ENCODE measurements at places on chromosomes 6 and 20. TPM values are rescaled to one million over a fixed set of nuclear protein-coding genes. Genes with fewer than 3 reads are reported as not detected.

Gene PERP
- total RNA-seq: 16.5 TPM

Gene LY6G6D
- total RNA-seq: not detected

Gene LPIN3
- total RNA-seq: 50.1 TPM

Gene PRDM1
- total RNA-seq: 2.6 TPM

Gene BHLHE23
- total RNA-seq: not detected

Gene COL10A1
- total RNA-seq: 0.26 TPM

Gene EFCAB8
- not detected for total RNA-seq
